ENCODE measurements at places on chromosomes 16 and 17. TPM values are rescaled to one million over a fixed set of nuclear protein-coding genes. Genes with fewer than 3 reads are reported as not detected.

TMC5 gene
- 9.5 TPM for polyA plus RNA-seq

CASKIN1 gene
- polyA plus RNA-seq = 0.87 TPM

ADAP2 gene
- polyA plus RNA-seq = 3.7 TPM

LGALS9B gene
- polyA plus RNA-seq = not detected

DNA sequence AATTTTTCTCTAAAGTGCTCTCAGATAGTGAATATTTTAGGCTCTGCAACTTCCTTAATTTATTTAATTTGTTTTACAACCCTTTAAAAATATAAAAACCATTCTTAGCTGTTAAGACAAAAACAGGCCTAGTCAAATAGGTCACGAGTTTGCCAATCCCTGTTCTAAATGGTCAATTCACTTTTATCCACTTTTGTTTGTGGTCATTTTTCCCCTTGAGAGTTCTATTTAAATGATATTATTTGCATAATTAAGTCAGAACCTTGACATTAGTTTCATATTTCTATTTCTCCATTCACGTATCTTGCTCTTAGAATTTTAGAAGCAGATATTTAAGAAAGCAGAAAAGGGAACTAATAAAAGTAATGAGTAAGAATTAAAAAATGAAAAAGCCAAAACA is 4.0 kb downstream of the AMFR start:
- no peak for DNase-seq

DNA sequence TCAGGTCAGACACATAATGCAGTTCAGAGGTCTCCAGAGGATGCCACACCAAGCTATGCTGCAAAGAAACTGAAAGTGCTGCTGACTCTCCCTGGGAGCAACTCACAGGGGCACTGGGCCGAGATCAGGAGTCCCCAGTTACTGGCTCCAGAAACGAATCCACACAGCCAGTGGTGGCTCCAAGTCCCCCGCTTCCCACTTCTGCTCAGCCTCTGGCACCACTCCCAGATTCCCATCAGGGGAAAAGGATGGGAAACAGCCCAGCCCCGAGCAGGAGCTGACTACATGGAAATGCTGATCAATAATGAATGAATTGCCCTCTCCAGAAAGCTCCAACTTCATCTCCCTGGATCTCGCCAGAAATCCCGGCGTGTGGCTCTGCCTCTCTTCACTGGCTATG is 62.3 kb upstream of the CDH5 start:
- DNase-seq = no peak

GRCh38 chr16:69865701-69866100 is 85.4 kb upstream of the CLEC18A start:
- DNase-seq = no peak
